Tracheal epithelial cell (primary cell): ENCODE measurements at places on chromosomes 1 and 21. TPM values are rescaled to one million over a fixed set of nuclear protein-coding genes. Genes with fewer than 3 reads are reported as not detected.

The LIN28A gene
- not detected in 2 replicates for total RNA-seq

The PPFIA4 gene
- 0.64 and 14.0 TPM in 2 replicates for total RNA-seq

The REG4 gene
- not detected in 2 replicates for total RNA-seq

The EDN2 gene
- 5.8 and 14.5 TPM in 2 replicates for total RNA-seq

The TSSK3 gene
- total RNA-seq: not detected in 2 replicates

The RGS7 gene
- total RNA-seq: not detected in 2 replicates

The CLK2 gene
- 12.6 and 16.4 TPM in 2 replicates for total RNA-seq

The TMPRSS15 gene
- total RNA-seq: not detected in 2 replicates

The ADGRL4 gene
- under 0.01 and 0.96 TPM in 2 replicates for total RNA-seq

The UBE2U gene
- total RNA-seq: not detected in 2 replicates
